ENCODE measurements at places on chromosomes 12 and 14.
A peak's percentile ranks its signal among the peaks of the same experiment; 100 is the strongest.

DNA sequence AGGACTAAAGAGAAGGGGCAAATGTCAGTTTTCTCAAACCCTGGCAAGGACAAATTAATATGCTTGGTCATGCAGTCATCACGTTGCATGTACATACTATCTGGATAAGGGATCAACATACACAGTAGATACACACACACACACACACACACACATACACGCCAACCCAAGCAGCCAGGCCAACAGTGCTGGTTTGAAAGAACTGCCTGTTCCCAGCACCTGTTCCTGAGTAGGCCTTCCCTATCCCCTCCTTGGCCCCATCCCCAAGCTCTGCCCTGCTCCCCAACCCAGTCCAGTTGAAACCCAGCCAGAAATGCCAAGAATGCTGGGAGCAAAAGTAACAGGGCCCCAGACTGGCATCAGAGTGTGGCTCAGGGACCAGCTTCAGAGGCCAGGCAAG, 4.4 kb downstream of the ITGA7 start:
- DNase-seq: no peak

- DNase-seq: no peak
Observed at GRCh38 chr14:93126111-93126510, 10.4 kb upstream of the ITPK1 start.

DNA sequence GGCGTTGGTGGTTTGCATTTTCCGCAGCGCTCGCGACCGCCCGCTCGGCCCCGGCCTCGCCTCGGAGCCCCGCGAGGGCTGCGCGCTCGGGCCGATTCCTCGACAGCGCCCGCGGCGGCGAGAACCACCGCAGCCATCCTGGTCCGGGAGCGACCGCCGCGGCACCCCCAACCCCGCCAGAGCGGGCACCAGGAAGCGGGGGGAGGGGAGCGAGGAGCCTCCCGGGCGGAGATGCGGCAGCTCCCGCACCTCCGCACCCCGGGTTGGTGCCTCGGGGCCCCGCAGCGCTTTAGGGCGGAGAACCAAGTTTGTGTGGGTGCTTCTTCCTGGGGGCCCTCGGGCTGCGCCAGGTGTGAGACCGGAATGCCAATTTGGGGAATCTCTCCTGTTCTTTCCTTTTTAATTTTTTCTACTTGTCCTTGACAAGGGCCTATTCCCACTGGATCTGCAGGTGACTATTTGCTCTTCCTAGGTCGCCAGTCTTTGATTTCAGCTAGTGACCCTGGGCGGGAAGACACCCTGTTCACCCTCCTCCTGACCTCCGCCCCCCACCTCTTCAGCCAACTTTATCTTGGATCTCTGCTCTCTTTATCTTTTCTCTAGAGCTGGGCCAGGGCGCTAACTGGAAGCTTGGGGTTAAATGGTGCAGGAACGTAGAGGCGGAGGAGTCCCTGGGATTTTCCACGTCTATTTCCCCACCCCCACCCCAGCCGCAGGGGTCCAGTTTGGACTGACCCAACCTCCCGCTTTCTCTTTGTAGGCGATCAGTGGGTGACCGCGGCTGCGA, at the start of gene SOCS2:
TSS of gene SOCS2 (plus strand) at position 751 of the 787 bp plus-strand sequence. CDS start 223 bp downstream, outside the sequence.
- DNase-seq: peak; percentile 29

DNA sequence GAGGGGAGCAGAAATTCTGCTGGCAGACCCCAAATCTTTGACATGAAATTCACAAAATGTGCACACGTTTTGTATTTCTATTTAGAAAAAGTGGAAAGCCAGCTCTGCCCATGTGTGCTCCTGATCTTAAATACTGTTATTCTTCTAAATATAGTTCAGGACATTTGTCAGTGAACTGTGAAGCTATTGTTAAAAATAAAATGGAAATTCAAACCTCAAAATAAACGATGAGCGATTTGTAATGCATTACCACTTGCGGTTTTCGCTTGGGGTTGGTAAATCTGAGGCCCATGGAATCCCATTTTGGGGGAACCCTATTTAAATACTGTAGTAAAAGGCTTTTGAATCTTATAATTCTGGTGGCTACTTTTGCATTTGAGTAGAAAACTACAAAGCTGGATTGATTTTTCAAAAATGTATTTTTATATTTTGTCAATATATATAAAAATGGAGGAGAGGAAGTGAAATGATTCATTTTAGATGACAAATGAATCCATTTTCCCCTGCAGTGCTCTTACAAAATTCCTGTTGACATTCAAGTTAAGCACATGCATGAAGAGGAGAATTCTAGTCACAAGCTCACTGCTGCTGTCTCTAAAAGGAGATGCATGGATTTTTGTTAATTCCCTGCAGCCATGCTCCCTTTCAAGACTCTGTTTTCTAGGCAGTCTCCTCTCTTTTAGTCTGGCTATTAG, 47.1 kb downstream of the FLRT2 start:
- no peak for DNase-seq

- no peak for DNase-seq
Observed at GRCh38 chr14:37247791-37248461, 50.2 kb downstream of the MIPOL1 start.

DNA sequence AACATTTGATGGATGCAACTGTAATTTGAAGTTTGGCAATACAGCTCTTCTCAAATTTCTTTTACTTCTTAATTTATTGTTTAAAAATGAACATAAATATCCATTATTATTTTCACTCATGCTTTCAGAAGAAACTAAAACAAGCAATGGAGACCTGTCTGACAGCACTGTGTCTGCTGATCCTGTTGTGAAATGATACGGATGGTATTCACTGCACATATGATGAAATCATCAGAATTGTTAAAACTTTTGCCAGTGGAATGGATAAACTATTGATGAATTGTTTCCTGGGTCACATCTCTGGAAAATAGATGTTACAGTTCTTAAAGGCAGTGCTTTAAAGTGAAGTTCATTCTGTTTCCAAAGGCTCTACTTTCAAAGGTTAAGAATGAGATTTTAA, 59.2 kb downstream of the WASHC4 start:
- no peak for DNase-seq

GRCh38 chr14:95156161-95157047, 925 bp downstream of the DICER1 start:
- peak; percentile 15 for DNase-seq

DNA sequence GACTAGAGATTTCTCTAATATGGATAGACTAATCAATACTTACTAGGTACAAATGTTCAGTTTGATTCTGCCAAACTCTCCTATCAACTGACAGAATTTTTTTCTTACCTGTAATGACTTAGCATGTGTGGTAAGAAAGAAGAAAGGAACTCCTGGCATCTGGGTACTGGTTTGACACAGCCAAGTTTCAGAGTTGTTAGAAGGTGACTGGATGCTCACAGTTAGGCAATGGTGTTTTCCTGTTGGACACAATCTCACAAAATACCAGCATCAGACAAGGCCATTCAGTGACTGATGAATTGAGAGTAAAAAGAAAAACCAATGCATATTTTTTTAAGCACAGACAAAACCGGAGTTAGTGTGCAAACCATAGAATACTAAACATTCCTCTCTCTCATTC, 4.2 kb downstream of the MUCL1 start:
- DNase-seq: no peak

GRCh38 chr14:69647213-69647612, 35.8 kb downstream of the SUSD6 start:
- no peak for DNase-seq

DNA sequence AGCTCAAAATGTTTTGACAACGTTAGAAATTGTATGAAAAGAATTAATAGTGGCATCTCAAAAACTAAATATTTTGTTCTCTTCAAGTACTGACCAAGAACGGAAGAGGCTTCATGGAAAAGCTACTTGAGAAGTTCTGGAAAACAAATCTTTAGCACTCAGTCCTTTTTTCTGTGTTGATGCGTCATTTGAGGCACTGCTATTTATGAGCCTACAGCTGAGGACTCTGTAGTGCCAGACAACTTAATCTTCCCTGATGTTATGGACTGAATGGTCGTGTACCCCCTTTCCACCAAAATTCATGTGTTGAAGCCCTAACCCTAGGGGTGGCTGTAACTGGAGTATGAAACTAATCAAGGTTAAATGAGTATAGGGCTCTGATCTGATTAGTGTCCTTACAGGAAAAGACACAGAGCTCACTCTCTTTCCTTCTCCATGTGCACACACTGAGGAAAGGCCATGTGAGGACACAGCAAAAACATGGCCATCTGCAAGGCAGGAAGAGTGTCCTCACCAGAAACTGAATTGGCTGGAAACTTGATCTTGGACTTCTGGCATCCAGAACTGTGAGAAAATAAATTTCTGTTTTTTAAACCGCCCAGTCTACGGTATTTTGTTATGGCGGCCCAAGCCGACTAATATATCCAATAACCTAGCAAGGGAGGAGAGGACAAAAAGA, 337.0 kb upstream of the CLEC14A start:
- no peak for DNase-seq

GRCh38 chr12:75846102-75846501, 185.5 kb downstream of the PHLDA1 start:
- no peak for DNase-seq

DNA sequence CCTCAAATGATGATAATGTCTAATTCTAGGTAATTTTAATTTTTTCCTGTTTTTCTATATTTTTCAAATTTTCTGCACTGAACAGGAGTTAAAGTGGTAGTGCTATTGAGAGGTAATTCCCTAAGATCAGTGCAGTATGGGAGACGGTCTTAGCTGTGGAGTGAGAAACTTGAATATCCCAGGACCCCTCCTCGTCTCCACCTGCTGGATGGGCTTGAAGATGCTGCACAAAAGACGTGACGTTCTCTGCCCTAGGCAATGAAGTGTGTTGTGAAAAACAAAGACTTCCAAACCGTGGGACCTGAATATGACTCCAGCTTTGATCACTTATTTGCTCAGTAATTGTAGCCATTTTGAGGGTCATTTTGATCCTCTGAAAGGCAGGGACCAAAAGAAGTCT, 298.1 kb downstream of the VRK1 start:
- DNase-seq: no peak

DNA sequence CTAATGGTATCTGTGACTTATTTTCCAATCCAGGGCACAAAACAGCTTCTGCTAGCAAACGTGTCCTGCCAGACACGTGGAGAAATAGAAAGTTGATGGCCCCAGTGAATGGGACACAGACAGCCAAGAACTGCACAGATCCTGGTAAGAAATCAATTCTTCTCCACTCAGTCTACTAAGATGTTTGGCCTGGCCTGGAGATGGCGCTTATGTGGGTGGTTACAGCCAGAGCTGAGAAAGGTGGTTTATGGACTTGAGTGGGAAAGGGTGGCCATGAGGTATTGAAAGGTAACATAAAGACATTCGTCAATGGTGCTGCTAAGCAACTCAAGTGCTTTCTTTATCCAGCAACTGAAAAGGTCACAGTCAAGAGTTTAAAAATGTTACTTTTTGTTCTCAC, 2.9 kb downstream of the SLC24A4 start:
- no peak for DNase-seq

DNA sequence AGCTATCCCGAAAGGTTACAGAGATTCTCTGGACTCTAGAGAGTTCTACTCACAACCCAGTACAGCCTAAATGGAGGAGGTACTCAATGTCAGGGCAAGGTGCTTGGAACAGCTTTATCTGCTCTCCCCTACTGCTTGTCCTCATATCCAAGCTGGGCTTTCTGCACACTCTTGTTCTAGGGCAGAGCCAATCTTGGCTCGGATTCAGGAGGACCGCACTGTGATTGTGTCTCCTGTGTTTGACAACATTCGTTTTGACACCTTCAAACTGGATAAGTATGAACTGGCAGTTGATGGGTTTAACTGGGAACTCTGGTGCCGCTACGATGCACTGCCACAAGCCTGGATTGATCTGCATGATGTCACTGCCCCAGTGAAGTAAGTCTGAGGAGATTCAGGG, 25.0 kb downstream of the GALNT8 start:
- DNase-seq: no peak

DNA sequence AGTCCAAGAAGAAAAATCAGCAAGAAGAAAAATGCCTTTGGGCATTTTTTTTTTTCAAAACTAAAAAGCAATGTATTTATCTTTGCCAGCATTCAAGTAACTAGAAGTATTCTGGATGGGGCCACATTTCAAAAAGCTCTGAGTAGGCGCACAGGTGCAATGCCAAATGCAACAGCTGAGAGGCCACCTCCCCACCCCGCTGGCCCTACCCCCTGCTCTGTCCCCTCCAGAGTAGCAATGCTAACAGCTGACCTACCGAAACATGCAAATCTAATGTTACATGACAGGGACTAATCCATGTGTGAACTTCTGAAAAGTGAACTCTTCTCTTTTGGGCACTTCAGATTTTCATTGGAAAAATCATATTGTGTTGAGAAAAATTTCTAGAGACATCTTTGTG, 153.7 kb upstream of the SLC38A2 start:
- DNase-seq: no peak

- DNase-seq: no peak
Observed at GRCh38 chr12:124497658-124498057, 69.8 kb downstream of the NCOR2 start.
